Amygdala (tissue), 56 donors: ENCODE measurements at places on chromosomes 5 and 9.

DNA sequence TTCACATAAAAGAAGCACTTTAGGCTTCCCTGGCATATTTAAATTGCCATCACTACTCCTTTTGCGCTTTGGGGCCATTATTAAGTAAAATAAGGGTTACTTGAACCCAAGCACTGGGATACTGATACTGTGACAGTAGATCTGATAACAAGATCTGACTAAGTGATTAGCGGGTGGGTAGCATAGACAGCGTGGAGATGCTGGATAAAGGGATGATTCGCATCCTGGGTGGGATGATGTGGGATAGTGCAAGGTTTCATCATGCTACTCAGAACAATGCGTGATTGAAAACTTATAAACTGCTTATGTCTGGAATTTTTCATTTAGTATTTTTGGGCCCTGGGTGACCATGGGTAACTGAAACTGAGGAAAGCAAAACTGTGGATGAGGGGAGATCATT lies 75.1 kb downstream of the PTTG1 start:
- no peak for DNase-seq

DNA sequence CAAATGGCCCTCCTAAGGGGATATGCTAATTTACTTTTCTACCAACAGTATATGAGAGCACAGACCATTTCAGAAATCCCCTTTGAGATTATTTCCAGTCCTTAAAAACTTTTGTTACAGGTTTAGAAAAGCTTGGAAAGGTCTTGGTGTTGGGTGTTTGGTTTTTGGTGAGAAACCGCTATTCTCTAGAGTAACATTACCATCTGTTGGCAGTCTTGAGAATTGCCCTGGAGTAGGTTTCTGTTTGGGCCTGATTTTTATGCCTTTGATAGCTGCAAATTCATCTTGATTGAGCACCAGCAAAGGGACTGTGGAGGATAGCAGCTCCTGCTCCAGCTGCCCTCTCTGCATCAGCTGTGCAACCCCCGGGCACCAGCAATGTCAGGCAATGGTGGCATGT lies 8.0 kb downstream of the NUDT2 start:
- no peak for DNase-seq

DNA sequence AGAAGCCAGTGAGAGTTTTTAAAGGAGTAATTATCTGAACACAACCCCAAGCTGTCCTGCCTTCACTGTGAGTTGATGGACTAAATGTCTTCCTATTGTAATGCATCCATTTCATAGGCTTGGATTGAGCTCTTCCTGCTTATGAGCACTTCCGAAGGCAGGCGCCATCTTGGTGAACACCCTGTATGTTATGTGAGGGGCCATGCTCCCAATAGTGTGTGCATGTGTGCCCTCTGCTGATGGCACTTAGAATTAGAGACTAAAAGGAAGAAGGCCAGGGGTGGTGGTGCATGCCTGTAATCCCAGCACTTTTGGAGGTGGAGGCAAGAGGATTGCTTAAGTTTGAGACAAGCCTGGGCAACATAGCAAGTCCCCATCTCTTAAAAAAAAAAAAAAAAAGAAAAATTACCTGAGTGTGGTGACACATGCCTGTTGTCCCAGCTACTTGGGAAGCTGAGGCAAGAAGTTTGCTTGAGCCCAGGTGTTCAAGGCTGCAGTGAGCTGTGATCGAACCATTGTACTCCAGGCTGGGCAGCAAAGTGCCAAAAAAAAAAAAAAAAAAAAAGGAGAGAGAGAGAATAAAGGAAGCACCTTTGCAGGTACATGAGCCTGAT lies 65.0 kb downstream of the C9orf152 start:
- no peak for DNase-seq

- DNase-seq, result peak; percentile 40
Measured at GRCh38 chr5:180069589-180070247, 1.8 kb downstream of the RNF130 start.

GRCh38 chr5:58751222-58751837 lies 168.5 kb downstream of the RAB3C start:
- no peak for DNase-seq

GRCh38 chr9:135087489-135087792 lies at the start of gene OLFM1:
OLFM1 (plus strand) TSS chr9:135087668; CDS start chr9:135087990, 322 bp downstream.
- peak; percentile 64 for DNase-seq

DNA sequence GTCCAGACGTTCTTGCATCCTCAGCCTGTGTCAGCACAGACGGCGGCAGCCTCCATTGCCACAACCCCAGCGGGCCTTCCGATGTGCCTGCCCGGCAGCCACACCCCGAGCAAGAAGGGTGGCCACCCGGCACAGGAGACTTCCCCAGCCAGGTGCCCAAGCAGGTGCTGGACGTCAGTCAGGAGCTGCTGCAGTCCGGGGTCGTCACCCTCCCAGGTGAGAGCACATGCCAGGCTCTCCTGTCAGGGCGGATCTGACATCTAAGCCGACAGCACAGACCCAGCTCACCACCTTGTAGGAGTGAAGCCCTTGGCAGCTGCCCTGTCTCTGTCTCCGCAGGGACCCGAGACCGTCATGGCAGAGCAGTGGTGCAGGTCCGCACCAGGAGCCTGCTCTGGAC lies 48.3 kb upstream of the LRRC14B start:
- no peak for DNase-seq

DNA sequence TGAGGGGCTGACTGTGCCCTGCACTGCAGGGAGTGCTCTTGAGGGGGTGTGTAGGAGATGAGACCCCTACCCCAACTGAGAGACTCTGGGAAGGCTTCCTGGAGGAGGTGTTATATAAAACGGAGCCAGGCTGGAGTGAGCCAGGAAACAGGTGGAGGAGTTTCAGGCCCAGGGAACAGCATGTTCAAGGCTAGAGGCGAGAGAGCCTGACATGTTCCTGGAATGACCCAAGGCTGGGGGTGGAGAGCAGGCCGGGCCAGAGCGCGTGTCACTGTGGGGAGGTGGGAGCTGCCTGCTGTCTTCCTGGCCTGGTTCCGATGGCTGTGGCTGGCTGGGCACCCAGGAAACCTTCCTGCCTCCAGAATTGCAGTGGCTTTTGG lies 48.7 kb downstream of the RXRA start:
- DNase-seq, result no peak

DNA sequence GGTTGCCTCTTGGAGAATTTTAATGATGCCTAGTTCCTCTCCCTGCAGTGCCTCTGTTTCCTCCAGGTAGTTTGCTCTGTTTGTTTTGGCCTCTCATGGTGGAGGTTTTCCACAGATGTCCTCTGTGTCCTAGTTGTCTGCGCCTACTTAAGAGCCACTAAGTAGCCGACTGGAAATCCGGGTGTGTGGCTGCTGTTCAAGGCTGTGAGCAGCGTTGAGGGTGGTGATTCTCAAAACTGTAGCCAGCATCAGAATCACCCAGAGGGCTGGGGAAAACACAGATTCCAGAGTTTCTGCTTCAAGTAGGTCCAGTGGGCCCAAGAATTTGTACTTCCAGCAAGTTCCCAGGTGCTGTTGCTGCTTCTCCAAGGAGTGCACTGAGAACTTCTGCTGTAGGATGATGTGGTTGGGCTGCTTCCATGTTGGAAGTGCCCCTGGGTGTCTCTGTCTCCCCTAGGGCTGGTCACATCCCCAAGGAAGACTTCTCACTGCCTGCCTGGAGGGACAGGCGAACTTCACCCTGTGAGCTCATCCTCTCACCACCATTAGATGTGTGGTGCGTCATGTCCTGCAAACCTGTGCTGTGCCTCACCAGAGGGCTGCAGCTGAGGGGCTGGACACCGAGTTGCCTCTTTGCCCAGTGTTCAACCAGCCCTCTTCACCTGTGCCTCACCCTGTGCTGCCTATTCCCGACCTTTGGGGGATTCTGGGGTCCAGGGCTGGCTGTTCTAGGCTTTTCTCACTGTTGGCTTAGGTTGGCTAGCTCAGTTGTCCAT lies 34.8 kb downstream of the SECISBP2 start:
- no peak for DNase-seq

DNA sequence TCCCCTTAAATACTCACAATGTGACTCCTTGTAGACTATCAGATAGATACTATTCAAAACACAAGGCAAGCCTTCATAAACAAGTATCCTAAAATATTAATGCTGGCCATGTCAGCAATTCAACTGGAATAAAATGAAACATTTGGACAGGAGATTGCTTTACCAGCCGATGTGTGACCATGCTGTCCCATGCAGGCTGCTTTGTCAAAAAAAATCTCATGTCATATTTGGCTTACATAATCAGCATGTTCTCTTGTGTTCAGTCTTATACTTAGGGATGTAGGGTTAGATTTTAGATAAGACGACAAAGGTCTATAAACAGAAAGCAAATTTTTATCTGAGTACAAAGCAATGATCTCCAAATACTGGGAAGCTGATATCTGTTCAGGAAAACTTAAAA lies 108.5 kb downstream of the NR6A1 start:
- DNase-seq, result no peak

- DNase-seq, result no peak
Measured at GRCh38 chr5:163821142-163821541, 315.7 kb downstream of the MAT2B start.

GRCh38 chr9:18499062-18499461 lies 25.1 kb downstream of the ADAMTSL1 start:
- DNase-seq, result no peak

- DNase-seq, result peak; percentile 24
Measured at GRCh38 chr9:16100537-16101091, 547.8 kb downstream of the CCDC171 start.

- DNase-seq, result no peak
Measured at GRCh38 chr5:112870966-112871365, 9.9 kb downstream of the SRP19 start.

- no peak for DNase-seq
Measured at GRCh38 chr5:115940080-115940810, 22.0 kb upstream of the LVRN start.

GRCh38 chr5:139743001-139743771 lies 52.4 kb upstream of the PSD2 start:
- no peak for DNase-seq

DNA sequence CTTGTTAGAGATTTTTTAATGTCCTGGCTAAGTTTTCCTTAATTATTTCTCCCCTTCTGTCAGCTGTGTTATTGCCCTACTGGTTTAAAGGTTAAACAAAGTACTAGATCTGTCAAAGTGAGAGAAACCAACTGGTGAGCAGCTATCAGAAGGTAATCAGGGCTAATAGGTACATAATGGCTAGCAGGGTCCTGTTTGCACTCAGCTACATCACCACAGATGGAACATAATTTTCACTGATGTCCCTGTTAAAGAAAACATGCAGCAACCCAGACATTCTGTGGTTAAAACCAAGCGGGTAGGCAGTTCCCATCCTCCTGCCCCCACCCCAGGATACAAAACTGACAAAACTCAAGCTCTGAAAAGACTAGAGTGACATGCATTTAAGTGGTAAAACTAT lies 473.9 kb downstream of the NR2F1-AS1 start:
- DNase-seq, result no peak

DNA sequence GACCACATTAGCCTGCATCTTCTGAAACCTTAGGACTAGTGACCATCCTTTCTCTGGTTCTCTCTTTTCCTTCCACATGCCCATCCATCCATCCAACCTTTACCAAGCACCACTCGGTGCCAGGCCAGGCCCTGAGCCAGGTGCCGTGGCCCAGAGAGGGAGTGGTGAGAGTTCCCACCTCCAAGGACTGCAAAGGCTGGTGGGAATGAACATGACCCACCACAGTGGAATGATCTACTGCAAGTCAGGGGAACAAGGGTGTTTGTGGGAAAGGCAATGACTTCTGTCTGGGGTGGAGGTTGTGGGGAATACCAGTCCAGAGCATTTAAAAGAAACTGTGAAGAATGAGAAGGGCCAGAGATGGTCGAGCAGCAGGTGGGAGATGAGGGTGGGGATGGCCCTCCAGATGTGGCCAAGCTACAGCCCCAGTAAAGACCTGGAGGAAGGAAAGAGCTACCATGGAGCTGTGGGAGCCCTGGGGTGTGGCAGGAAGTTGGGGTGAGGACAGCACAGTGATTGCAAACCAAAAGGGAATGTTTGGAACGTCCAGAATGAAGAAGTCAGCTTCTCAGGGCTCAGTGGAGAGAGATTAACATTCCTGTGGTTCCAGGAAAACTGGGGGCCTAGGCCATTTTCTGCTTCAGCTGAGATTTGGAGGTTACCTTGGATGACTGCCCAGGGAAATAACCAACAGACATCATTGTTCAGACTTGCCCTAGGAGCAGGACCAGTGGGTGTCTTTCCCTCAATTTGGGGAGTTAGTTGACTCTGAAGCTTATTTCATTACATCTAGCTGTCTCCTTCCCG lies 30.7 kb upstream of the CORO2A start:
- no peak for DNase-seq

DNA sequence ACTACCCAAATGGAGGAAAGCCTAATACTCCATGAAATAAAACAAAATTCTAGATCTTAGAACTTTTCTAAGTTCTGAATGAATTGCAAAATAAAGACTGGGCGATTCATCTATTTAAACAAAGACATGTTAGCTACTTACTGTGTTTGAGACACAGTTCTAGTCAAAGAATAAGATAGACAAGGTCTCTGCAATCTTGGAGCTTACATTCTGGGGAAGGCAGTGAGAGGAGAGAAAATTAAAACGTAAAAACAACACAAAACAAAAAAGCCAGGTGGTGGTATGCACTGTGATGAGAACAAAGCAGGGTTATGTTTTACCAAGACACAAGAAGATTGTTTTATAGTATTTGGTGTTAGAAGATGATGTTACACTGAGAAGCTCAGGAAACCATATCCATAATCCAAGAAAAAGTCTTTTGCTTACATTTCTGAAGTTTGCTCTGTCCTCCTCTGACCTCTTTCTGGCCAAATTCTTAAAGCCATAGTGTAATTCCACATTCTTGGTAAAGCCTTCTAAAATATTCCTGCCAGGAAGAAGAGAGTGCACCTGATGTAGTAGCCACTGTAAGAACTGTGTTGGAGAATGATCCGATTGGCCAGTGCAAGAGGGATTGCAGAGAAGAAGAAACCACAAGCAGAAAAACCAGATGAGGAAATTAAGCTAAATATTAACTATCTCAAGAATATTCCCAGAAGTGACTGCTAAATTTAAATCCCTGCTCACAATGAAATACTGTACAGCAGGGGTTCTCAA lies 218.4 kb downstream of the PCSK1 start:
- DNase-seq, result no peak

GRCh38 chr5:157718519-157718918 lies 12.7 kb upstream of the THG1L start:
- peak; percentile 8 for DNase-seq

DNA sequence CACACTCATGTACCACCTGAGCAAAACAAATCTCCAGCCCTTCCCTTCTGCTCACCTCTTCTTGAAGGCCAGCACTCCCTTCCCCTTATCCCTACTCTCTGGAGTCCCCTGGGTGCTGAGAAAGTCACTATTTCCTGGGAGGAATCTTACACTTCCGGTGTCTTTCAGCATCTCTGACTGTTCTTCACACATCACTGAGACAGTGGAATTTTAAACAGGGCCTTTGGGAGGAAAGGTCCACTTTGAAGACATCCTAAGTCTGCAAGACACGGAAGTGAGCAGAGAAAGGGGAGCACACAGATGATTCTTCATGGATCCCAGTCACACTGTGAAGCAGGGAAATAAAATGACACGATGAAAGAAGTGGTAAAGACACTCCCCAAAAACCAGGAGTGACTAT lies 25.6 kb downstream of the FRMD3 start:
- no peak for DNase-seq

- DNase-seq, result no peak
Measured at GRCh38 chr9:125238915-125239446, 2.2 kb downstream of the HSPA5 start.

- DNase-seq, result peak; percentile 22
Measured at GRCh38 chr5:10538103-10538788, 25.6 kb upstream of the ANKRD33B start.
